ENCODE measurements at places on chromosomes 2 and 18.

DNA sequence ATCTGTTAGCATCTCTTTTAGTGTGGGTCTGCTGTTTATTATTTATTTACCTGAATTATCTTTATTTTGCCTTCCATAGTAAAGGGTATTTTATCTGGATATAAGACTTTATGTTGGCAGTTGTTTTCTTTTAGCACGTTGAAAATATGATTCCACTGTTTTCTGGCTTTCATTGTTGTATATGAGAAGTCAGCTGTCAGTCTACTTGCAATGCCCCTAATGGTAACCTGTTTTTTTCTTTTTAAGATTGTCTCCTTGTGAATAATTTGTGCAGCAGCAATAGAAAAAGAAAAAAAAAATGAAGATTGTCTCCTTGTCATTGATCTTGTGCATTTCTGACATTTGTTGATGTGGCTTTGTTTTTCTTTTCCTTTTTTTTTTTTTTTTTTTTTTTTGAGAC lies 27.2 kb downstream of the SNED1 start:
- no peak for DNase-seq

- DNase-seq = no peak
Observed at GRCh38 chr2:142926445-142926844, 49.0 kb downstream of the KYNU start.

- DNase-seq = no peak
Observed at GRCh38 chr2:222568865-222569264, 87.0 kb downstream of the FARSB start.

DNA sequence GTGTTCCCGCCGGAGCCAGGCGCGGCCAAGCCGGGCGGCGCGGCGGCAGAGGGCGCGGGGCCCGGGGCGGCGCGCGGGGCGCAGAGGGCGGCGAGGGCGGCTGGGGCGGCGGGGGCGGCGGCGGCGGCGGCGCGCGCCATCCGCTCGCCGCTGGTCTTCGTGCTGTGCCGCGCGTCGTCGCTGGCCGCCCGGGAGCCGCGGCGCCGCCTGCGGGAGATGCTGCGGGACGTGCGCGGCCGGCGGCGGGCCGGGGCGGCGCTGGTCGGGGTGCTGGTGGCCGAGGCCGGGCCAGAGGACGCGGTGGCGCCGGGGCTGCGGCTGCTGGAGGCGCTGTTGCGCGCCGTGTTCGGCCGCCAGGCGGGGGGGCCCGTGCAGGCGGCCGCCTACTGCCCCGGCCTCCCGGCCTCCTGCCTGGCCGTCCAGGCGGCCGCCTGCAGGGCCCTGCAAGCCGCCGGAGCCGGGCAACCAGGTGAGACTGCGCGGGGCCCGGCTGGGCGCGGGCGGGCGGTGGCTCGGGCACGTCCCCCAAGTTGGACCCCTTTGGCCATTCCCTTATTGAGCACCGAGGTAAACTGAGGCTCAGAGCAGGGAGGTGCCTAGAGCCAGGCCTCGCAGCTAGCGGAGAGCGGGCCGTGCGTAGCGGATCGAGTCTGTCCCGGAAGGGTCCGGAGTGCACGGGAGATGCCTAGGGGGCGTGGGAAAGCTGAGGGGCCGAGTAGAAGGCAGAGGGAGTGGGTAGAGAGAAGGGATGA lies 584 bp downstream of the C2orf72 start:
- no peak for DNase-seq
